Activated CD8-positive, alpha-beta memory T cell treated with anti-CD3 and anti-CD28 coated beads for 24 hours (primary cell): ENCODE measurements at places on chromosomes 5 and 9.

- DNase-seq: no peak
Measured at GRCh38 chr5:79202076-79202475, 33.9 kb upstream of the JMY start.

DNA sequence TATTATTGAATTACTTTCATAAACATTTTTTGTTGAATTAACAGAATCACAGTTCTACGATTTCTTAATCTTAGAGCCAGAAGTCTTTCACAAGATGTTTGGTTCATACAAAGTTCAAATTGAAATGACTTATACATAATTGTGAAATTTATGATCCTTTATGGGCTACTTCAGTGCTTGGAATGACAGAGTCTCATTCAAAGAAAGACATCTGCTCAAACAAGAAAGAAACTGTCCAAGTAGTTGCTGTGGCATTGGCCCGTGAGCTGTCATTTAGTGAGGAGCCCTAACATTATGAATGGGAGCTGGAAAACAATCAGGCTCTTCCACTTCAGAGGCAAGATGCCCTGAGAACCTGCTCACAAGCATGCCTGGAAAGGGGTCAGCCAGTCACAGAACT, 63.4 kb downstream of the AUH start:
- no peak for DNase-seq

DNA sequence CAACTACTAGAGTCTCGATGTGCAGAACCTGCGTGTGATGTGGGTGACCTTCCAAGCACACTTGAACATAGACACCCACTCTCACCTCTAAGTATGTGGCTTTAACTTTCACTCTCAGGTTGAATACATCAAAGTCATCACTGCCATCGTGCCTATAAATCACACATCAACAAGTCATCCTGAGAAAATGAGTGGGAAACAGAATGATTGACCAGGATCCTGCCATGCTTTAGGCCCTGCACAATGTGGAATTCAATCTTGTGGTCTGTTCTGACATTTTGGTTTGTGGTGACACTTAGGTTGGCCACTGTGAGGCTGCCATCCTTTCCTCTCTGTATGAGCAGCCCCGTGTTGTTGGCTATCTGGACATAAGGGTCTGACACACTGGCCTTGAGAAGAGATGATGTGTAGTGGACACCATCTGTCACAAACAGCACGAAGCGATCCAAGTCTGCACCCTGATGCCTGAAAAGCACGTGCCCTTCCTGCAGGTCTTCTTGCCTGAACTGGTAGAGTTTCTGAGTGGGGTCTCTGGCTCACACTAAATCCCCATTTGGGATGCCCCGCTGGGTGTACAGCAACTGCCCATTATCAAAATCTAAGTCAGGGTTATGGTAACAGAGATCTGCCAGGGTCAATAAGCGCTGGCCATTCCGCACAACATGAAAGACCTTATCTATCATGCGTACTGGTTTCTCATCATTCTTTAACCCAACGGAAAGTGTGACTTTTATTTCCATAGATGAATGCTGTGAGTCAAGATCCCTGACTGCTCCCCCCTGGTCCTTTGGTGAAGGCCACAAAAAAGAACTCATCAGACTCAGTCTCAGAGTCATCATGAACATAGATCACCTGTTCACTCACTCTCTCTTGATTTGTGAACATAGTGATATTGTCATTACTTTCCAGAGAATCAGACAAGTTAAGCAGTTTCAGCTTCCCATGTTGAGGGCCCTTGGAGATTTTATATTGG, 116.6 kb downstream of the ESM1 start:
- DNase-seq: peak; percentile 70

- DNase-seq: no peak
Measured at GRCh38 chr5:129499208-129499852, 39.2 kb downstream of the ADAMTS19 start.

- no peak for DNase-seq
Measured at GRCh38 chr5:141150224-141150992, 551 bp downstream of the PCDHB6 start.

DNA sequence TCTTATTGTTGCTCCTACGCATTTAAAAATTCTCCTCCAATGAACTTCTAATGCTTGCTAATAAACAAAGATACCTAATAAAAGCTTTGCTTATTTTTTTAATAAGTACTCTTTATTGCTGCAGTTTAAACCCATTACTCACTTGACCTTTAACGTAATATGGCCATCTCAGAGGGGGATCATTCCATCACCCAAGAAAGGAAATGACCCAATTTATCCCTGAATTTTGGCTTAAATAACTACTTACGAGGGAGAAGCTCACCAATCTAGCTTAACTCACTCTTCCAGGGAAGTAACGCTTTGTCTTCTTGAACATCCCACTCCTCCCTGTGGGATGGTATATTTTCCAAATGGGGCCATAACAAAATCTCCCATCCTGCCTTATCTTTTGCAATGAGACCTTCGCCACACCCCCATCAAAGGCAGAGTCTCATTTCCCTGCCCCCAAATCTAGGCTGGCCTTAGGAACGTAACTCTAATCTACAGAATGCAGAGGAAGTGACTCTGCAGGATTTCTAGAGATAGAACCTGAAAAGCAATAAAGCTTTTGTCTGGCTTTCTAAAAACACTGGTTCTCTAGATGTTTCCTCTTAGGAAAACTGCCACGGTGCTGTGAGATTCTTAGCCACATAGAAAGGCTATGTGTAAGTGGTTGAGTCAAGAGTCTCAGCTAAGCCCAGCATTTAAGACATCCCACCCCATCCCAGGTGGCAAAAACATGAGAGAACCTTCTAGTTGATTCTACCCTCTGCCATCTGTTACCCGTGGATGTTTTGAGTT, 310.0 kb downstream of the ASTN2 start:
- no peak for DNase-seq

DNA sequence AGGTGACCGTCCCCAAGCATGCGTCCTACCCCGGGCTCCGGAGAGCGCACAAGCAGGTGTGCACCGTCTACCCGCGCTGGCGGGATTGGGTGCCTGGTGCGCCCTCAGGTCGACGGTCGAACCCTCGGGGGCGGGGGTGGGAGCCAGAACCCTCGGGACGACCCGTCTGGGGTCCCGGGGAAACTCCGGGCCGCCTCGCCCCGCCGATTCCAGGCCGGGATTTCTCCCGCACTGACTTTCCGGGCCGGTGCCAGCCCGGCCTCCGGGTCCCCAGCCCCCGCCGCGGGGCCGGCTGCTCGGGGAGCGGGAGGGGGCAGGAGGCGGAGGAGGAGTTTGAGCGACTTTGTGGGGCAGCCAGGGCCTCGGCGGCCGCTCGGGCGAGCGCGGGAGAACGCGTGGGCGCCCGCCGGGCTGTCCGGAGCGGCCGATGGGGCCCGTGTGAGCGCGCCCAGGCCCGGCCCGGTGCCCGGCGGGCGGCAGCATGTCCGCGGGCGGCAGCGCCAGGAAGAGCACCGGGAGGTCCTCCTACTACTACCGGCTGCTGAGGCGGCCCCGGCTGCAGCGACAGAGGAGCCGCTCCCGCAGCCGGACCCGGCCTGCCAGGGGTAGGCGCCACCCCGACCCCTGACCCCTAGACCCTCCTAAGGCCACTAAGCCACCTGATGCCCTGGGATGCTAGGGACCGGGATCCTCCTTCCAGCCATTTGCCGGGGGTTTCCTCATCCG, at the start of gene DAB2IP:
Gene DAB2IP (plus strand): TSS at position 340 of the 726 bp plus-strand sequence. CDS start 142 bp downstream, at position 482.
- no peak for DNase-seq

- DNase-seq: peak; percentile 80
Measured at GRCh38 chr5:132427281-132428146, 58.0 kb downstream of the SLC22A5 start.

DNA sequence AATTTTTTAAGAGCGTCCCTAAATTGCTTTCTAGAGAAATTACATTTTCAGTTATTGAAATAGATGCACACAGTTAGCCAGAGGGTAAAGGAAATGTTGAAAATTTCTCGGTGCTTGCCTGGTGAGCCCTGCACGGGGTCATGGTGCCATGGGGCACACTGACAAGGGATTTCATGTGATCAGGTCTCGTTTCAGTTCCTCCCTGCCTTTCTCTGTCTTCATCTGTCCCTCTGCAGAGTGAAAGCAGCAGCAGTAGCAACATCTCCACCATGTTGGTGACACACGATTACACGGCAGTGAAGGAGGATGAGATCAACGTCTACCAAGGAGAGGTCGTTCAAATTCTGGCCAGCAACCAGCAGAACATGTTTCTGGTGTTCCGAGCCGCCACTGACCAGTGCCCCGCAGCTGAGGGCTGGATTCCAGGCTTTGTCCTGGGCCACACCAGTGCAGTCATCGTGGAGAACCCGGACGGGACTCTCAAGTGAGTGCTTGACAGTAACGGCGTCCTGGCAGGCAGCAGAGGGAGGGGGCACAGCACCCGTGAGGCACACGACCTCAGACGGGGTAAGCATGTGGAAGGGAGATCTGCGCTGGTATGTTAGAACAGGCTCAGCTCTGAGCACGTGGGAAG, 89.1 kb upstream of the OTULINL start:
- DNase-seq: no peak

GRCh38 chr9:118711843-118712242, 657.4 kb downstream of the BRINP1 start:
- DNase-seq: no peak

DNA sequence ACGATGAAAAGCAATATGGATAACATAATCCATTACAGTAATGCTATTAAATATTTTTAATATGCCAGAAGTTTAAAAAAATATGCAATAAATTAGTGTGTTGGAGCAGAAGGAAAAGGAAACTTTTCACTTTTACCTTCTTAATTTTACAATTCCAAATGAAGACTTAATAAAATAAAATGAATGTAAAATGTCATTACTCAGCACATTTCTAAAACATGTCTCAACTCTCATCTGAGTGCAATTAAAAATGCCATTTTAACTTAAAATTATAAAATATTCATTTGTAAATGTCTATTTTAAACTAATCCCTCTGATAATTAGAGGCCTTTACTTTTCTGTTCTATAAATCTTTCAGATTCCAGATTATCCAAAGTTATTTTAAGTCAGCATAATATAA, 733.4 kb downstream of the DNAH5 start:
- DNase-seq: no peak
